AG09319 (cell line): ENCODE measurements at places on chromosomes 1 and 21.

- DNase-seq, result no peak
Observed at GRCh38 chr1:232822530-232822929, 17.3 kb downstream of the MAP10 start.

GRCh38 chr1:48761986-48762385 is 14.7 kb downstream of the BEND5 start:
- no peak for DNase-seq

DNA sequence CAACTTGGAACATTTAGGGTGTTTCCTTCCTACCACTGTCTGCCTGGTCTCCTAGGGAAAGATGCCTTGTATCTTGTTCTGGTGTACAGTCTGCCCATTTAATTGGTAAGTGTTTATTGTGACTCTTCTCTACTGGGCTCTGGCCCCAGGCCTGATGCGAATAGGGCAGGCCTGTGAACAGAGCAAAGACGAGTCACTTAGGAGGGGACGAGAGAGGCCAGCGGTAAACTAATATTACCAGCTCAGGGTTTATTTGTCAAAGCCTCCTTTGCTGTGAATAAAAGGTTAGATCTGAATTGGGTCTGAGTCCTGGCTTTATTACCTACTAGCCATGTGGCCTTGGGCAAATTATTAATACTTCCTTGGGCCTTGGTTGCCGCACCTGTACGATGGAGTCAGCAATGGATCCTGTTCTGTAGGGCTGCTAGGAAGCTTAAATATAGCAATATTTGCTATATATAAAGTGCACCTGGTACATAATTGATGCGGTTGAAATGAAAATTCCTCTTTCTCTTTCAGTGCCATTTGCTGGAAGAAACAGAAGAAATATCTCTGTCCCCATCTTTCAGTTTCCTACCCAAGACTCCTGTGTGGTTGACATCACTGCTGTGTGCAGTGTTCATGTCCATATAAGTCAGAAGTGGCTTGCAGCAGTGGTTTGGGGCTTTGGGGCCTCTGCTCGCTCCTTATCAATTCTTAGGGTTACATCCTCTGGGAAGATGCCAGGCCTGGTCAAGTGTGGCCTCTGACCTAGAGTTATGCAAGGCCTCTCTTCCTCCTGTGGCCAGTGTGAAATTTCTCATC is 32.4 kb downstream of the MAPKAPK2 start:
- no peak for DNase-seq

DNA sequence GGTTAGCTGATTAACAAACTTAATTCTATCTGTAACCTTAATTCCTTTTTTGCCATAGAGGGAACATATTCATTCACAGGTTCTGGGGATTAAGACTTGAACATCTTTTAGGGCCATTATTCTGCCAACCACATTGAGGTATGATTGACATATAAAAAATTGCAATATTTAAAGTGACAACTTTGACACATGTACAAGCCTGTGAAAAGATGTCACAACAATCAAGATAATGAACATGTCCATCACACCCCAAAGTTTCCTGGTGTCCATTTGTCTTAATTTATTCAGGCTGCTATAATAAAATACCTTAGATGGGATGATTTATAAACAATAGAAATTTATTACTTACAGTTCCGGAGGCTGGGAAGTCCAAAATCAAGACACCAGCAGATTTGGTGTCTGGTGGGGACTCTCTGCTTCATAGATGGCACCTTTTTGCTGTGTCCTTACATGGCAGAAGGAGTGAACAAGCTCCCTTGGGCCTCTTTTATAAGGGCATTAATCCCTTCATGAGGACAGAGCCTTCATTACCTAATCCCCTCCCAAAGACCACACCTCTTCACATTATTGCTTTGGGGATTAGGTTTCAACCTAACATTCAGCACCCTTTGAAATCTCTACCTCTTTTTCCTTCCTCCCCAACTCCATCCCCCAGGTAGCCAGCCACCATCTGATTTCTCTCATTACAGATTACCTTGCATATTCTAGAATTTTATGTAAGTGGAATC is 33.0 kb upstream of the TP53BP2 start:
- no peak for DNase-seq

GRCh38 chr1:170175041-170175440 is 29.3 kb downstream of the NTMT2 start:
- no peak for DNase-seq

- no peak for DNase-seq
Observed at GRCh38 chr1:11143907-11144306, 44.2 kb upstream of the EXOSC10 start.

GRCh38 chr21:45576838-45577737 is 34.8 kb upstream of the SLC19A1 start:
- no peak for DNase-seq

DNA sequence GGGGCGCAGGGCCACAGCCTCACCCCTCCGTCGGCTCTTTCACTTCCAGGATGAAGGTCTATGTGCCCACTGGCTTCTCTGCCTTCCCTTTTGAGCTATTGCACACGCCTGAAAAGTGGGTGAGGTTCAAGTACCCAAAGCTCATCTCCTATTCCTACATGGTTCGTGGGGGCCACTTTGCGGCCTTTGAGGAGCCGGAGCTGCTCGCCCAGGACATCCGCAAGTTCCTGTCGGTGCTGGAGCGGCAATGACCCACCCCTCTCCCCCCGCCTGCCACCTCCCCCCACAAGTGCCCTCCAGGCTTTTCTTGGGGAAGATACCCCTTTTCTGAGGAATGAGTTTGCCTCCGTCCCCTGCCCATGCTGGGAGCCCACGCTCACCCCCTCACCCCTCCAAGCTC is 35.2 kb downstream of the EPHX1 start:
- no peak for DNase-seq

GRCh38 chr1:16976966-16977365 is 3.5 kb downstream of the MFAP2 start:
- DNase-seq, result no peak

- DNase-seq, result no peak
Observed at GRCh38 chr1:25256578-25256965, 9.3 kb upstream of the RSRP1 start.

DNA sequence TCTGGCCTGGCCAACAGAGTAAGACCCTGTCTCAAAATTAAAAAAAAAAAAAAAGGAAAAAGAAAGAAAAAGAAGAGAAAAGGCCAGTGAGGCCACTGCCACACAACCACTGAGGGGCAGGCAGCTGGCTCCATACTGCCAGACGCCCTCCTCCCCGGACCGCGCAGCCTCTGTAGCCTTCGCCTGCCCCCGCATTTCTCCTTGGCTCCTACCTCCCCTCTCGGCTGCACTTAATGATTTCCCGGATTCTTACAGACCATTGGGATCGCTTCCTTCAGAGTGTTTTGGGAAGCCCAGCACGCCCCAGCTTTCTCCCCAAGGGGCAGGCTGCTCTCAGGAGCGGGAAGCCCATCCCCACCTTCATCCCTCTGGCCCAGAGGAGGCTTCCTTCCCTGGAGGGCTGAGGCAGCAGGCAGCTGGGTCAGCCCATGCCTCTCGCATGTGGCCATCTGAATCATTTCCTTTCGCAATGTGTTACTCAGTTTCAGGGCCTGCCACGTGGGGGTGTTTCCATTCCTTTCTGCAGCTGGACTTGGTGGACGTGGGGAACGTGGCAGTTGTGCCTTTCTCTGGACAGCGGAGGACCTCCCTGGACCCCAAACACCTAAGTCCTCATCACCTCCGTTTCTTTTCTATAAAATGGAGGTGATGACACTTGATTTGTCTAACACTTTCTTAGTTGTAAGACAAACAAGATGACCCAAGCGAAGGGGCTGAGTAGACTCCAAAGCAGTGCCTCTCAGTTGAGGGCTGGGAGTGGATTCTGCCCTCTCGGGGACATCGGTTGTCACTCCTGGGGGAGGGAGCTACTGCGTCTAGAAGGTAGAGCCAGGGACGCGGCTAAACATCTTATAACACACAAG is 2.3 kb downstream of the SLC2A5 start:
- peak; percentile 72 for DNase-seq

GRCh38 chr1:107991371-107992066 is 26.5 kb upstream of the VAV3 start:
- no peak for DNase-seq
